ENCODE measurements at places on chromosomes 1 and 21. TPM values are rescaled to one million over a fixed set of nuclear protein-coding genes. Genes with fewer than 3 reads are reported as not detected.

GRCh38 chr1:12406211-12407021, 176.6 kb downstream of the VPS13D start:
- DNase-seq = no peak

- no peak for DNase-seq
Measured at GRCh38 chr1:24301785-24302175, 17.4 kb upstream of the GRHL3 start.

DNA sequence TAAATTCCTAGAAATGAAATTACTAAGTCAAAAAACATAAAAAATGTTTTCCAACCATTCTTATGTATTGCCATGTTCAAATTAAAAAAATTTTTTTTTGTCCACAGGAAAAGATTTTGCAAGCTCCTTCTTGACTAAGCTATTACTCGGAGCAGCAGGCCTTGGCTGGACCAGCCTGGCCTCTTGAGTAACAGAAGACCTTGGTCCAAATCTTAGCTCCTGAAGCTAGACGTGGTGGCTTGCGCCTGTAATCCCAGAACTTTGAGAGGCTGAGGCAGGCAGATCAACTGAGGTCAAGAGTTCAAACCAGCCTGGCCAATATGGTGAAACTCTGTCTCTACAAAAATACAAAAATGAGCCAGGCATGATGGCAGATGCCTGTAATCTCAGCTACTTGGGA, 77.6 kb downstream of the CLSTN1 start:
- DNase-seq = no peak

- no peak for DNase-seq
Measured at GRCh38 chr1:206050655-206051235, 2.2 kb upstream of the RHEX start.

GRCh38 chr1:171941920-171942319, 100.6 kb downstream of the DNM3 start:
- DNase-seq = no peak

GRCh38 chr1:119742202-119742601, 26.5 kb downstream of the HMGCS2 start:
- DNase-seq = no peak

GRCh38 chr1:70043804-70044203, 161.6 kb downstream of the LRRC40 start:
- DNase-seq = no peak

GRCh38 chr1:119959268-119960220, 63.2 kb upstream of the ADAM30 start:
- no peak for DNase-seq

DNA sequence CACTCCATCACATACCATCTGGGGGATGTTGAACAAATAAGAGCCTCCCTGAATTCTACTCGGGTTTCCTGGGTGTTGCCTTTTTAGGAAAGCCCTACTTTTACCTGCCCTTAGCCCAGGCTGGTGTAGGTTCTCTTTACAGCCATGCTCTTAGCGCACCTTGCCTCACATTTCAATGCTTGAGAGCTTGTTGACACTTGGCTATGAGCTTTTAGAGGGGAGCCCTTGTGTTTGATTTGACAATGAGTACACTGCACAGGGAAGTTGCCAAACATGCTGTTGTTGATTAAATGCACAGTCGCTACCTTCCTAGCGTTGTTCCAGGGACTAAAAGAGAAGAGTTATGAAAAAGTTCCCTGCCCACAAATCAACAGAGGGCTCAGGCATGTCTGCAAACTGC, 103.8 kb downstream of the TRABD2B start:
- no peak for DNase-seq

DNA sequence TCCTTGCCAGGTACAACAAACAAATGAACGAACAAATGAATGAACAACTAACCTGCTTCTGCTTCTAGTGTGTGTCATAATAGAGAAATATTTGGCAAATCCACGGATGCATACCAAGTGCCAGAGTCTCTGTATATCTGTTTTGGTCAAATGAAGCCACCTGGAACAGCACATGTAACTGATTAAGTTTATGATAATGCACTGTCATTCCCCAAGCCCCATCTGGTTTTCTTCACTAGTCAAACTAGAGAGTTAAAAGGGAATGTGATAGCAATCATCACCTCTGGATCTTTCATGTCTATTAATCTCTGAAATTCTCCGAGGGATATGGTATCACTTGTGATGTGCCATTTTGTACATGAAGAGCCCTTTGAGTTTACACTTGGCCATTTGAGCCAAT, 21.0 kb upstream of the SCAF4 start:
- no peak for DNase-seq

DNA sequence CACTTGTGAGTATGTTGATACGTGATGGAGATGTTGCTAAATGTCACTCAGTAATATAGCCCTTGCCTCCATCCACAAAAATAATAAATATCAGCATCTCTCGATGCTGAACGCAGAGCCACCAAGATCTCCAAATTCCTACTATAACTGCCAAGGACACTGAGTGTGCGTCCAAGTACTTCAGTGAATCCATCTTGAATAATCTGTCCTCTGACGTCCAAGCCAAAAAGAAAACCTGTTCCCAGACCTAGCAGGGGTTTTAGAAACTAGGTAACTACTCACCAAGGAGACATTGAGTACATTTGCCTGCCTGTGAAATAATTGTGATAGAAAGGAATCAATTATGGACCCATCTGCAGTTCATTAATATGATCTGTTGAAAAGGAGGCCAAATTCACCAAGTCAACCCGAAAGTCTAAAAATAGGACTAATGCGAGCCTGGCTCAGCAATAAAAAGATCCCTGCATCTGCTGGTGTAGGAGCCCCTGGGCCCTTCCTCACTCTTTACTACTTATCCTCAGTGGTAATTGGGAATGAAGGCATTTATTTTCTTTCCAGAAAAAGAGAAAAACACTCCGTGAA, 226.9 kb upstream of the IRF2BP2 start:
- no peak for DNase-seq

GRCh38 chr1:207981976-207982375, 71.1 kb upstream of the CD34 start:
- no peak for DNase-seq

DNA sequence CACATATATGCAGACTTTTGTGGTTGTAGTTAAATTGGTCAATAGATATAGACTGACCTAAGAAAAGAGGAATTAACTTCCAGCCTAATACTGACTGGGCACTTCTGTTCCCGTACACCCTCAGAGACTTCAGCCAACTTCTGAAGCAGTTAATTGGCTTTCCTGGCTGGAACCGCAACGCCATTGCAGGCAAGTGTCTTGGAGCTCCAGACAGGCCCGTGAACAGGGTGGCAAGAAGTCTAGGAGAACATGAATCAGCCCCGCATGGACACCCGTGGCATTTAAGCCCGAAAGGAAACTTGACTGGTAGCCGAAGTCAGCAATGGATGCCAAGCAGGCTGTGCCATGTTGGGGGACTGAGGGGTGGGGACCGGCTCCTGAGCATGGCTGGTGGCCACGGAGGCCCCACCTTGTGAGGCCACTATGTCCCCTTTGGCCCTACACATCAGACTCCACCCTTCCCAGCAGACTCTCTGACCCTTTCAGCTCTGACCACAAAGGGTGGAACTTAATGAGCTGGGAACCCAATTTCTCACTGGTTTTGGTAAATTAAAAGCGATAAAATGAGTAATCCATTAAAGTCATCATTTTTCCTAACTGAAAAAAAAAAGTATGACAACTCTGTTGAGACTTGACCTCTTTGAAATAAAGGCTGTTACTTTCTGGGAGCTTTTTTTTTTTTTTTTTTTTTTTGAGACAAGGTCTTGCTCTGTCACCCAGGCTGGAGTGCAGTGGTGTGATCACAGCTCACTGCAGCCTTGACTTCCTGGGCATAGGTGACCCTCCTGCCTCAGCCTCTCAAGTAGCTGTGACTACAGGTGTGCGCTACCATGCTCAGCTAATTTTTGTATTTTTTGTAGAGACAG, 54.1 kb downstream of the RUNX1 start:
- DNase-seq = no peak

GRCh38 chr1:17970757-17971156, 136.8 kb upstream of the IGSF21 start:
- DNase-seq = no peak

DNA sequence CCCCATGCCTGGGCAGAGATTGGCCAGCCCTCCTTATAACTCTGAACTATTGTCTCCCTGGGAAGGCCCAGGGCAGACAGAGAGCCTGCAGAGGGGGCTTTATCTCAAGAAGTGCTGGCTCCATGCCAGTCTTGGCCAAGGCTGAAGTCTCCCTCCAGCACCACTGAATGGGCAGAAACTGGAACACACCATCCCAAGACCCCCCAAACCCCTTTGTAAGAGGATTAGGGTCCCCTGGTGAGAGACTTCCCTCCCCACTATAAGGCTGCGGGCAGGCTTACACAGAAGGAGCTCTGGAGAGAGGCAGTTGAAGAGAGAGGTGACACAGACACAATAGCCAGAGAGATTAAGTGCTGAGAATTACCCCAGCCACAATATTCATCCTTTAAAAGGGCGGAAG, 97.2 kb downstream of the NAV1 start:
- no peak for DNase-seq

DNA sequence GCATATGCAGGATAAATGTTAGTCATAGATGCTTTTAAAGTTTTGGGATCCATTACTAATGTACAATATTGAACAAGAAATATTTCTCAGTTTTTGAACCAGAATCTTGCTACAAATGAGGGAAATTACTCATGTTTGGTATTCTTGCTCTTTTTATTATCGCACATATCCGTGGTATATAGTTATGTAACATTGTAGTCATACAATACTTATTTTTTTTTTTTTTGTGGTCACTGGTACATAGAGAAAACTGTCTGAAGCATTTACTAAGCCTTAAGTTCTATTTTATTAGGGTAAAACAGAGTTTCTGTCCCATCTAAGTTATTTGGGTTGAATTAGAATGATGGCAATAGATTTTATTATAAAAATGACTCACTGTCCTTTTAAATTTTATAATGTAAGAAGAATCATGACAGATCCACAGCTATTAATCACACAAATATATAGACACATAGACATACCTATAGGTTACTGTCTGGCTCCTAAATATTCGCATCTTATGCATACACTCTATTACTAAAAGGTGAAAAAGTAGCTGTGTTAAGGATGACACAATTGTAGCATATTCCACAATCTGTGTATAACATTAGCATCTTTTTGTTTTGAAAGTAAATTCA, 18.0 kb upstream of the PRKAA2 start:
- no peak for DNase-seq

GRCh38 chr1:100391675-100392074, 39.4 kb downstream of the CDC14A start:
- no peak for DNase-seq

DNA sequence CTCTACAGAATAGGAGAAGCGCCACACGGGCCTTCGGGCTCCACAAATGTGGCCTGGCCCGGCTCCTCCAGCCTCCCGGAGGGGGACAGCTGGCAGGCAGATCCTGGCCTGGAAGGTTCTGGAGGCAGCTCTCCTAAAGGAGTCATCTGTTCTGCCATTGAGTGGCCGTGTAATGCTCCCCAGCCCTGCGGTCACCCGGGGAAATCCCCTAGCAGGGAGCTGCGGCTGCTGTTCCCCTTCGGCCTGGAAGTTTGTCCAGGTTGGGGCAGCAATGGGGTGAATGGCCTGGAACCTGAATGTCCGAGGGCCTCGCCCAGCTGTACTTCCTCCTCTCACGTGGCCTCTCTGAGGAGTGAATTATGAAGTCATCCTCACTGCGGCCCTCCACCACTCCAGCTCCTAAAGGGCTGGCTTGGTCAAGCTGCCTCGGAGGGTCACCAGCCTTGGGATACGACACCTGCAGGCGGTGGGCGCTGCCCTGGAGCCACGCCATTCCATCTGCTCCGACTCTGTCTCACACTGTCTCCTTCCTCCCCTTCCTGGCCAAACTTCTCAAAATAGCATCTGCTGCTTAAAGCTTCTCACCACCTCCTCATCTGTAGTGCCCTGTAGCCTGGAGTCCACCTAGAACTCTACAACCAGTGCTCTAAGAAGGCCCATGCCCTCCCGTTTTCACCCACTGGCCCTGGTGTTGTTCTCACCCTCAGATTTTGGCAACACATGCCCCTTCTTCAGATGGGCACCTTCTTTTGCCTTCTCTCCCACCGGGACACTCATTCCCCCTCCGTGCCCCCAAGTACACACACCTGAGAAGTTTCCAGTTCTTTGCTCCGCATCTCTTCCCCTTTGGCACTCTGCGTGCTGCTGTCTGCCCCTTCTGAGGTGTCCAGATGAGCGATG, 54.4 kb upstream of the TMPRSS2 start:
- DNase-seq = no peak

DNA sequence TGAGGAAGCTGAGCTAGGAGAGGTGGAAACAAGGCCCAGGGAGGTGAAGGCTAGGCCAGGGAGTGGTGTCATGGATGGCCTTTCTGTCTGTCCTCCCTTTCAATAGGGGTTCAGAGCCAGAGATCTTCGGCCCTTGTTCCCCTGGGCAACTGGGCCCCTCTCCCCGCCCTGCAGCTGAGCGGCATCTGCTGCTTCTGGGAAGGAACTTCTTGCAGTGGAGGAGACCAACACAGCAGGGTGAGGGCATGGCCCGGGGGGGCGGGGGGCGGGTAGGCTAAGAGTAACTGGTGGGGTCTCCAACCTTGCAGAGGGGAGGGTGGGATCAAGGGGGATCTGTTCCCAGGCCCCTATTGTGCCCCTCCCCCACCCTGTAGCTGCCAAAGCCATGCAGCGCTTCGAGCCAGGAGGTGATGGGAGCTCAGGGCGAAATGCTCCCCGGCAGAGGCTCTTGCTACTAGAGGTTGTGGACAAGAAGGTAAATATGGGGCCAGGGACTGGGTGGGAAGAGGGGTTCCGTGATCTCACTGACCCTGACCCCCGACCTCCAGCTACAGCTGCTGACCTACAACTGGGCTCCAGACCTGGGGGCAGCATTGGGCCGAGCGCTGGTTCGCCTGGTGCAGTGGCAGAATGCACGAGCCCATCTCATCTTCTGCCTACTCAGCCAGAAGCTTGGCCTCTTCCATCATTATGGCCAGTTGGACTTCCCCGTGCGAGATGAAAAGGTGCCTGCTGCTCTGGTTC, 11.7 kb downstream of the HYI start:
- DNase-seq = no peak

- DNase-seq = no peak
Measured at GRCh38 chr1:113021430-113022085, 51.4 kb upstream of the LRIG2 start.

- DNase-seq = no peak
Measured at GRCh38 chr1:91830242-91831131, 55.5 kb downstream of the TGFBR3 start.

GRCh38 chr1:218281285-218281684, 3.8 kb upstream of the RRP15 start:
- DNase-seq = no peak

GRCh38 chr21:14602382-14602958, 56.4 kb upstream of the SAMSN1 start:
- DNase-seq = no peak

DNA sequence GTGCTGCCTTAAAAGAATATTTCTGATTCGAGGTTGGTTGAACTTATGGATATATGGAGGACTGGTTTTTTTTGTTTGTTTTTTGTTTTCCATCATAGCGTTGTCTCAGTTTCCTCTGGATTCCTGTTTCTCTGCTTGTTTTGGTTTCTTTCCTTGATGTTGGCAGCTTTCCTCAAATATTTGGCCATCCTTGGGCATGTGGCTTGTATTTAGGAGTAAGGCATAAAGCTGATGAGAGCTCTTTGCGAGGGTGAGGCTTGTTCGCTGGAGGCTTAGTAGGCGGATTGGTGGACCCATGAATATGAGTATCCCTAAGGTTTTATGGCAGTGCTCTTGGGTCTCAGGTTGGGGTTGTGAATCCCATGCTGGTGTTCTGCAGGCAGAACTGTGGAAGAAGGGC, 22.9 kb downstream of the DYRK1A start:
- DNase-seq = no peak

C1orf116 gene
- polyA plus RNA-seq = 29.0 TPM

RGS16 gene
- polyA plus RNA-seq = 1.7 TPM

OLFML3 gene
- polyA plus RNA-seq = 453 TPM

MEX3A gene
- 46.9 TPM for polyA plus RNA-seq

LENEP gene
- 0.73 TPM for polyA plus RNA-seq

RFX5 gene
- polyA plus RNA-seq = 43.4 TPM

GRIK3 gene
- 3.0 TPM for polyA plus RNA-seq

OR10J4 gene
- polyA plus RNA-seq = not detected

Data from left renal pelvis (tissue), 4 donors.